ENCODE measurements at places on chromosomes 5 and 9. TPM values are rescaled to one million over a fixed set of nuclear protein-coding genes. Genes with fewer than 3 reads are reported as not detected.

DNA sequence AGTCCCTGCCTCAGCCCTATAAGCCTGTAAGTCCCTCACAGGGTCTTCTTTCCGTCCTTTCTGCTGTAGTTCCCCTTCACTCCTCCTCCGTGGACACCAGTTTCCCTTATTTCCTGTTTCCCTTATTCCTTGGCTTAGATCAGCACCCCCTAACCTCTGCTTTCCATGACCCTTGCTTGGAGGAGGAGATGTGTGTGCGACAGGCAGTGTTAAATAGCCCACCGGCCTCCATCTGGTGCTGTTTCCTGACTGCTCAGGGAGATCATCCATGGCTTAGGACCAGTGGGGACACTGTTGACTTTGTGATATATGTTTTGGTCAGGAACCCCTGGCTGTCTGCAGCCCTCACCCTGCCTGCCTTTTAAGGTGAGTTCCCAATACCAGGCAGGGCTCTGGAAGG, 34.1 kb upstream of the PSD2 start:
- no peak for DNase-seq

DNA sequence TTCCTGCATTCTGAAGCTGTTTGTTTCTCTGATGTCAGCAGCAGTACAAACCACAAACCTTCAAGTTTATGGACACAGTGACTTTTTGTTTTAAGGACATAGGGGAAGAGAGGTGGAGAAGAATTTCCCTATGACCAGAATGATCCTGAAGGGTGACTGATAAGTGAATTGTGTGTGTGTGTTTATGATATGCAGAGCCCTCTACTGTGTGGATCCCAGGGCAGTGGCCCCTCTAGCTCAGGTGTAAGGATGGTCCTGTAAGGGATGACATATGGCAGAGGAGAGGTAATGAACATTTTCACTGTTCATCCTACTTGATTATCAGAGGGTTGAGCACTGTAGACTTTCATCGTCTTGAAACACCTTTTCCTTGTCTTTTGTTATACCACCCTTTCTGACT, 30.6 kb upstream of the TMED7 start:
- no peak for DNase-seq

EPB41L4B gene
- total RNA-seq: 15.9 TPM

FYB1 gene
- 17.9 TPM for total RNA-seq

DNA sequence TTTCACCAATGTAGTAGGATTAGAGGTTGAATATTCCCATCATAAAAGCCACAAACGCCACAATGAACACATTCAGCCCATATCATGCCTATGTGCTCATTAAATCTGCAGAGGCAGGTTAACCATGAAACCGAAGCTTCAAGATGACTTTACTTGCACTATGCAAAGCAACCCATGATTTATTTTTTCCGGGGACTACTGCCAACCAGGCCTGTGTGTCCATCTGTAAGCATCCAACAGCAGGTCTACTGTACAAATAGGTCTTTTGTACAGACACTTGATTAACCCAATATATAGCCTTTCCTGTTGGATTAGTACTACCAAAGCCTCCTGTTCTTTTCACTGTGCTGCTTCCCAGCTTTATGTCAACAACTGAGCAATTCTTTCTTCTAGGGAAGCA, 104.9 kb upstream of the CDH10 start:
- DNase-seq: no peak

DNA sequence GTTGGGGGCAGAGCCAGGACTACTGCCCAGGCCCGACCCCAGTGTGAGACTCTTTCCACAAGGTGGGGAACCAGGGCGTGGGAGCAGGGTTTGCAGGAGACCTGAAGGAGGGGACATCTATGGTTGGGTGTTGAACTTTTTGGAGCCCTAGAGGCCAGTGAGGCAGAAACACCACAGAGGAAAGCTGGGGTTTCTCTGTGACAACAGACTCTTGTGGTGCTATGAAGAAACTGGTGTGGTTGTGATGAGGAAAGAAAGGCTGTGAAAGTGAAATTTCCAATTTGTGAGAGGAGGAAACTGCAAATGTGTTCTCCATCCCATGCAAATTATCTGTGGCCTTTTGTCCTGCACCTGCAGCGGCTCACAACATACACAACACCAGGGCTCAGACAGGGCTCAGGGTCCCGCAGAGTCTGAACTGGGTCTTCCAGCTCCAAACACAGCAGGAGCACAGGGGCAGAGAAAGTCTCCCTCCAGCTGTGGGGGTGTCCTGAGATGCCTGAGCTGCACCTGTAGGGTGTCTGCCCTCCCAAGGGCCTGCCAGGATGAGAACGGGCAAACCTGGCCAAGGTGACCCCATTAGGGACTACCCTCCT, 51.4 kb upstream of the GRHPR start:
- DNase-seq: no peak

DNA sequence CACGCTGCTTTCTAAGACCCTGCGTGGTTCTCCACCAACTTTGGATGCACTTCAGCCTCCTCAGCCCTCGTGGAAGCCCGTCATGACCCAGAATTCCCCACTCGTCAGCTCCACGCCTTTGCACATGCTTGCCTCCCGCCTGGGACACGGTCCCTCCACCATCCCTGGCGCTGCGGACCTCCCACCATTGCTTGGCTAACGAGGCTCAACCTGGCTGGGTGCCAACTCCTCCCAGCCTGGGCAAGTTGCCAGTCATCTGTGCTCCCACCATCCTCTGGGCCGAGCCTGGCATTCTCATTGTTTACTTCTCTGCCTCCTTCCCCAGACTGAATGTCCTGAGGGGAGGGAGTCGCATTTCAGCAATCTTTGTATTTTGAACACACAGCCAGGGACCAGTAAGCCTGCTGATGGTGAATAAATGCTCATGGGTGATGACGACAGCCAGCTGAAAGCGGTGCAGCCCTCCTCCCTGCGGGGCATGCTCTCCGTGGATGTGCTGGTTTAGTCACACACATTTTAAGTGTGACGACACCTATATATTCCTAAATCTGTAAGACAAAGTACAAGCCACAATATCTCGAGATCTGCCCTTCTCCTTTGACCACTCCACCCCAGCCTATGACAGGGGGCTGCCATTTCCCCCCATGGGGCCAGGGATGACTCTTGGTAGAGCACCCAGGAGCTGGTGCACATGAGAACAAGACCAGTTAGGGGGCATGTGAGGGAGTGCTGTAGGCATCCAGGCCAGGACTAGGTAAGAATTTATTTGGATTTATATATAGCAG, 37.6 kb downstream of the ANKRD33B start:
- DNase-seq: peak; percentile 93

- DNase-seq: no peak
Measured at GRCh38 chr9:129838707-129839259, 3.5 kb downstream of the USP20 start.

LEAP2 gene
- total RNA-seq: 28.3 TPM

GRCh38 chr9:136603901-136604814, 58.3 kb upstream of the NOTCH1 start:
- DNase-seq: no peak

DNA sequence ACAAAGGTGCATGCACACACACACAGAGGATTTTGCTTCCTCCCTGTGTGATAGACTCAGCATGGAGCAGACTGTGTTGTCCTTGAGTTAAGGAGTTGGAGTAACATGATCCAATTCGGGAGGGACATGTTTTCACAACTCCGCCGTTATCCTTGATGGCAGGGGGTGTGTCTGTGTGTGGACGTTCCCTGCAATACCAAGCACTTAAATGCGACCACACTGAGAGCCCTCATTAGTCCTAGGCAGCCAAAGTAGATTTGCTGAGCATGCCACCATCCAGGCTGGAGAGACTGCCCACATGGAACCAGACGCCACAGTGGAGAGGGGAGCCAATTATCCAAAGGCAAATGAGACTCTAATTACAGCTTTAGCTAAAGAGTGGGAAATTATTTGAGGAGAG, 140.1 kb downstream of the DOCK2 start:
- DNase-seq: no peak

HSPB3 gene
- total RNA-seq: 0.68 TPM

DNA sequence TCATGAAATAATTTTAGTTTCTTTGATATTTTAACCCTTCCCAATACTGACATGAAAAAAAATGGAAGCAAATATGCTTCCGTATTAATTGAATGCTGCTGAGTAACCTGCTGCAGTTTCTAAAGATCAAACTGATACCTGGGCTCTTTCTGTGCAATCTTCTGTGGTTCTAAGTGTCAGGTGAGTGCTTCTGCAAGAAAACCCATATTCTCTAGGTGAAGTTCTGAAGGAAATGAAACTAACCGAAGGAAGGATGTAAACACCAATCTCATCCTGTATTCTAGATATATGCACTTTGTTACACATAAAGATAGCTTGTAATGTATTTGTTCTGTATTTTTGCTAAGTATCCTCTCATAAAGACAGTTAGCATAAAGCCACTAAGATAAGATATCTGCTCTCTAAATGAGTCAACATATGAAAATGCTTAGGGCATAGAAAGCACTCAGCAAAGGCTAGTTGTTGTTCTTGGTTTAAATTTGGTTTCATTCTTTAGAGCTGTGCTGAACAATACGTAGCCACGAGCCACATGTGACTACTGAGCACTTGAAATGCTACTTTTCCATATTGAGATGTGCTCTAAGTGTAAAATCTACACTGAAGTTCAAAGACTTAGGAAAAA, 52.0 kb downstream of the ITGA2 start:
- DNase-seq: no peak

DNAJB5 gene
- 24.2 TPM for total RNA-seq

DNA sequence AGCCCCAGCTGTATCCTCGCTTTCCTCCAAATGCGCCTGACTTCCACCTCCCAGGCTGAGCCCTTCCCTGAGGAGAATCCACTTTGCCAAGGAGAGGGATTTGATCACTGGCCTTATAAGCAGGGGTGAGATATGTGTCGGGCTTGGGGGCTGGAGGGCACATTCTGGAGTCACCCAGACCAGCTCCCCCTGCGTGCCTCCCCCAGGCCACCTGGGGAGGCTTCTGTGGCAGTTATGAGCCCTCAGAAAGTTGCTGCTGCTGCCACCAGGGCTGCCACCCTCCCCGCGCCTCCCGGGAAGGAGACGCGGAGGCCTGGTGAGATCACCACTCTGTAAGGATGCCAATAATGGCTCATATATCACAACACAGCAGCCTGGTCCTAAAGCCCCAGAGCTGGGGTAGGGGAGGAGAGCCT, 211.5 kb downstream of the PAPPA start:
- peak; percentile 54 for DNase-seq

DNA sequence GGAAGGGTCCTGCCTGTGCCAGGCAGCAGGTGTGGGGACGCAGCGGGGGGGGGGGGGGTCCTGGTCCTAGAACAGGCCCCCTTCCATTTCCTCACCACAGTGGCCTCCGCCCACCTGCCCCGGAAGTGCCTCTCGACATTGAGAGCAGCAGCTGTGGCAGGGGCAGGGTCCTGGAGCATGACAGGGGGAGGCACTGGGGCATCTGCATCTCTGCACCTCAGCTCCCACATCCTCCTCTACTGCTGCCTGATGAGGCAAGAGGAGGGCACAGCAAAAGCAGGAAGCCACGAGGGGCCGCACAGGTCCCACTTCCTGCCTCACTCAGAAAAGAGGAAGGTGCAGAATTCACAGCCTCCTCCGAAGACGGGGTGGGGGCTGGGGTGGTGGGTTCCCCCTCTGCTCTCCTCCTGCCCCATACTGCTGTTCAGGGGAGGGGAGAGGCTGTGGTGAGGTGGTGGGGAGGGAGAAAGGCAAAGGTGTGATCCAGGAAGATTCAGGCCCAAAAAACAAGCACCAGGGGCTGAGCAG, 14.8 kb downstream of the AKNA start:
- no peak for DNase-seq

IL13 gene
- not detected for total RNA-seq

Measured in ureter (tissue), 1 donor.